ENCODE measurements at places on chromosomes 7 and 10.

DNA sequence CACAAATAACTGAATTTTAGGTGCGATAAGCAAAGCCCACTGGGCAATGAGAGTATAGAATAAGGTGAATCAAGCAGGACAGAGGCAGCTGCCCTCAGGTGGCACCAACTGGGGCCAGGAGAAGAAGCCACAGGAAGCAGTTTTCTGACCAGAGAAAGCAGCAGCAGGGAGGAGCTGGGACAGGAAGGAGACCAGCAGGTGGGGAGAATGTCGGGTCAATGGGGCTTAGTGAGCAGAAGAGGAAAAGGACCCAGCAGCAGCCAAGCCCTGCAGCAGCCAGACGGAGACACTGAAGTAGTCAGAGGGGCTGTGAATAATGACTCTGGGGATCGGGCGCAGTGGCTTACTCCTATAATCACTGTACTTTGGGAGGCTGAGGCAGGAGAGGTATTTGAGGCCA, 209.6 kb upstream of the SH2B2 start:
- DNase-seq, result no peak

DNA sequence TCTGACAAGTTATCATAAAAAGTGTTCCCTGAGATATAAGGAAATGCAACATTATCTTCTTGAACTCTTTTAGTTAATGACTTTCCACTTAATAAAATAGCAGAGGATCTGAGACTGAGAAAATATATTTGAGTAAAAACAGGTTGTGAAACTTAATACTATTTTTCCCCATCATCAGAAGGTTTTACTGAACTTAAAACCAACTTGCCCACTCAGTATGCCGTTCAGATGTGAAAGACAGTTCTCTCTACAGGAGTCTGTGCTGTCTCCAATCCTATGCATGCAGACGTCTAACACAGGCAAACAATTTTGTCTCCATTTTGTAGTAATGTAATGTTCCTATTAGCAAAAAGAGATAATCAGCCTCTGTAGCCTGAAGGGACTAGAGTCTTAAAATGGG, 38.2 kb upstream of the CYP2C18 start:
- no peak for DNase-seq

- no peak for DNase-seq
Measured at GRCh38 chr7:127940381-127941160, 90.7 kb downstream of the LRRC4 start.

DNA sequence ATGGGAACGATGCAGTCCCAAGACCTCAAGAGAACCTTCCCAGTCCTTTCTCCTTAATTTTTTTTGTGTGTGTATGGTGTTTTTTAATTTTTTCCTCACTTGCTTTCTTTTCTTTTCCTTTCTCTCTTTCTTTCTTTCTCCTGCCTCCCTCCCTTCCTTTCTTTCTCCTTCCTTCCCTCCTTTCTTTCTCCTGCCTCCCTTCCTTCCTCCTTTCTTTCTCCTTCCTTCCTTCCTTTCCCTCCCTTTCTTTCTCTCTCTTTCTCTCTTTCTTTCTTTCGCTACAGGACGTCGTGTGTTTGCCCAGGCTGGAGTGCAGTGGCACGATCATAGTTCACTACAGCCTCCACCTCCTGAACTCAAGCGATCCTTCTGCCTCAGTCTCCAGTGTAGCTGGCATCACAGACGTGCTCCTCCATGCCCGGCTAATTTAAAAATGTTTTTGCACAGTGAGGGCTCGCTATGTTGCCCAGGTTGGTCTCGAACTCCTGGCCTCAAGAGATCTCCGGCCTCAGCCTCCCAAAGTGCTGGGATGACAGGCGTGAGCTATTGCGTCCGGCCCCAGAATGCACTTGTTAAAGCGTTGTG, 709 bp upstream of the NIPSNAP2 start:
- DNase-seq, result no peak

DNA sequence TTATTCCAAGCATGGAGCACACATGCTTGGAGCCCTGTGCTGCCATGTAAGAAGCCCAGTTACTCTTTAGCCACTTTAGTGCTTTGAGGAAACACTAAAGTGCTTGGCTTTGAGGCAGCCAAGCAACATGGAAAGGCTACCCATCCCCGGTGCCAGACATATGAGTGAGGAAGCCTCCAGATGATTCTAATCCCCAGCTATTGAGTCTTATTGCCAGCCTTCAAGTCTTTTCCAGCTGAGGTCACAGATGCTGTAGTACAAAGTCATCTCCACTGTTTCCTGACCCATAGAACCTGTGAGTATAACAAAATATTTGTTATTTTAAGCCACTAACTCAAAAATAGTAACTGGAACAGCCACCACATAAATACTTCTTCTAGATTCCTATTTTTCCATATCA, 91.4 kb upstream of the CYP26C1 start:
- no peak for DNase-seq

- DNase-seq, result no peak
Measured at GRCh38 chr7:154911862-154912455, 91.0 kb downstream of the PAXIP1 start.

DNA sequence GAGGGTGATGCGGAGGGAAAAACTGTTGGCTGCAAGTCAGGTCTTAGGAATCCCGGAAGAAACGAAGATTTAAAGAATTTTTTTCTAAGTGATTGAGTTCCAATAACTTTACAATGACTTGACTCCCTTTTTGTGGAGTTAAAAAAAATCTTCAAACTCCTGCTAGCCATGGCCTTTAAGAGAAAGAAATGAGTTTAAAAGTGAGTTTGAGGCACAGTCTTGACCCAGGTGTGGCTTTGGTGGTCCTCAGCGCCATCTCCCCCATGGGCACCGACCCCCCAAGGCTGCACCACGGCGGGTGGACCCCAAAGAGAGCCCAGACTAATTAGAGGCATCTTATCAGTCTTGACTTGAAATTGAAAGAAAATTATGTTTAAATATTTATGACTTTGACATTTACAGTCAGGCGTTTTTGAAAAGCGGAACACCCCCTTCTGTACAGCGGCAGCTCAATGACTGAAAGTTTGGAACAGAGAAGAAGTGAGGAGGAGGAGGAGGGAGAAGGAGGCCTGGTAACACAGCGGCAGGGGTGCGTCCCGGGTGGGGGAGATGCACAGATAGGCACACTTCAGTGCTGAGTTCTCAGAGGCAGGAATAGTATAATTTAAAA, 349.6 kb downstream of the DNAJB6 start:
- DNase-seq, result no peak

GRCh38 chr7:101094791-101095375, 9.6 kb downstream of the TRIM56 start:
- DNase-seq, result no peak

- DNase-seq, result no peak
Measured at GRCh38 chr10:60952846-60953220, 8.8 kb upstream of the RHOBTB1 start.

- no peak for DNase-seq
Measured at GRCh38 chr10:92552310-92552709, 21.6 kb downstream of the IDE start.

GRCh38 chr10:5832946-5833345, 19.7 kb upstream of the GDI2 start:
- DNase-seq, result peak; percentile 94

- no peak for DNase-seq
Measured at GRCh38 chr7:30965372-30965771, 1.6 kb downstream of the GHRHR start.

- no peak for DNase-seq
Measured at GRCh38 chr7:122515404-122515803, 183.5 kb downstream of the RNF133 start.

GRCh38 chr10:88827671-88828070, 24.0 kb downstream of the ANKRD22 start:
- DNase-seq, result no peak

DNA sequence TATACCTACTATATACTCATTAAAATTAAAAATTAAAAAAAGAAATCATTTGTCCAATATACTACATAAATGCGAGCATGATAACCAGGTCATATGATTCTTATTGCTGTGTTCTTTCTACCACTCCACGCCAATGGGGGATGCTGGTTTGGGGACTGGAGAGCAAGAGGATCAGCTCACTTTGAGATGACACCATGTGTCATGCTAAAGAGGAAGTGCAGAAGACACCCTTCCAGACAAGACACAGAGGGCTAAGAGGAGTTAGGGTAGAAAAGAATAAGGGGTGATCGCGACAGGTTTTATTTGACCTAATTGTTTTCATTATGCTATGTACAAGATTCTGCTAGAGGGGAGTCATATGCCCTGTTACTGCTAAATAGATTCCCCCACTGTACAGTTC, 33.8 kb upstream of the MGAM2 start:
- no peak for DNase-seq

DNA sequence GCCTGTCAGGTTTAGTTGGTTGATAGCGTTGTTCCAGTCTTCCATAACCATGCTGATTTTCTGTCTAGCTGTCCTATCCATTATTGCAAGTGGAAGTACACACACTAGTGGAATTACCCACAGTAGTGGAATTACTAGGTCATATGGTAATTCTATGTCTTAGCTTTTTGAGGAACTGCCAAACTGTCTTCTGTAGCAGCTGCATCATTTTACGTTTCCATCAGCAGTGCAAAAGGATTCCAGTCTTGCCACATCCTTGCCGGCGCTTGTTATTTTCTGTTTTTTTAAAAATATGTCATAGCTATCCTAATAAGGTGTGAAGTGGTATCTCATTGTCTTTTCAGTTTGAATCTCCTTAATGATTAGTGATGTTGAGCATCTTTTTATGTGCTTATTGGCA, 17.2 kb upstream of the RHBDD2 start:
- no peak for DNase-seq

DNA sequence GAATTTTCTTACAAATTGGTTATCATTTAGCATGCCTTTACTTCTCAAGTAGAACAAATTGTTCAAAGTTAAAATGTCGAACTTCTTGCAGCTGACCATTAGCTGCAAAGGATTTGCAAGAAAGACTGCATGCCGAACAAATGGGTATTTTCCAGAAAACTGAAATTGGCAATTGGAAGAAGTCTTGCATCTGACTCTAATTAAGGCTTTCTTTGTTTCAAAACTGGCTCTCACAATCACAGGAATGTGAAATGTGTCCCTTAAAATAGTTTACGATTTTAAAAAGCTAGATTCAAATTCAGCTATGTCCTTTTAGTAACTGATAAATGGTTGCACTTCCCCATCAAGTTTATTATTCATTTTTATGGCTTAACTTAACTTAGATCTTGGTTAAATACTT, 207.9 kb downstream of the ARL4A start:
- no peak for DNase-seq

GRCh38 chr7:127678947-127679346, 27.0 kb downstream of the SND1 start:
- DNase-seq, result no peak

GRCh38 chr7:8938044-8938805, 504.8 kb downstream of the NXPH1 start:
- DNase-seq, result no peak

DNA sequence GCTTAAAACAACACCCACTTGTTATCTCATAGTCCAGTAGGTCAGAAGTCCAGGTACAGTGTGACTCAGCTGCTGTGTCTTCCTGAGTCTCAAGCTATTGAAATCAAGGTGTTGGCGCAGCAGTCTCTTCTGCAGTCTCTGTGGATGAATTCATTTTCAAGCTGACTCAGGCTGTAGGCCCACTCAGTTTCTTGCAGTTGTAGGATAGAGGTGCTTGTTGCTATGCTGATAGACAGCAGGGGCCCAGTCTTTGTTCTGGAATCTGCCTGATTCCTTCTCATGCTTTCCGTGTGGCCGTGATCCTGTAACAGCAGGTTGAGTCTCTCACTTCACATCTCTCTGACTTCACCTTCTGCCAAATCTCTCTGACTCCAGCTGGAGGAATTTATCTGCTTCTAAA, 400.4 kb upstream of the POM121L12 start:
- no peak for DNase-seq

DNA sequence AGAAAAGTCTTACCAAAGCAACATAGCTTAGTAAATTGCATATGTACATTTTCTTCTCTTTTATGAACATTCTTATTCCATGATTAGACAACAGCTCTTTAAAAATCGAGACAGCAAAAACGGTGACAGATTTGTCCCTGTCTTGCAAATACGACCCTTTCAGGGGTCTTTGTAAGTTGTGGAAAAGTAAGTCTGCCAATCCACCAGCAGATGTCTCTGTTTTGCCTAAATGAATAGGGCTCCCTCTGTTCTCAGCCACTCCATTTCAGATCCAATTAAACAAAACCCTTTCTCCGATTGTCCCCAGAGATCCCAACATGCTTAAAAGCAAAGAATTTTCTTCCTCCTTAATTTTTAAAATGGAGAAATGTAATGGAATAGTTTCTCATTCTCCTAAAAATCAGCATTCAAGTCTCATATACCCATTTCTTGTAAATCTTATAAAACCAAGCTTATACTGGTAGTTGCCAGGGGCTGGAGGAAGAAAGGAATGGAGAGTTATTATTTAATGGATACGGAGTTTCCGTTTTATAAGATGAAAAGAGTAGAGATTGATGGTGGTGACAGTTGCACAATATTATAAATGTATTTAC, 61.0 kb upstream of the NFE2L3 start:
- peak; percentile 78 for DNase-seq

- DNase-seq, result no peak
Measured at GRCh38 chr10:130656582-130657133, 520.5 kb downstream of the GLRX3 start.

DNA sequence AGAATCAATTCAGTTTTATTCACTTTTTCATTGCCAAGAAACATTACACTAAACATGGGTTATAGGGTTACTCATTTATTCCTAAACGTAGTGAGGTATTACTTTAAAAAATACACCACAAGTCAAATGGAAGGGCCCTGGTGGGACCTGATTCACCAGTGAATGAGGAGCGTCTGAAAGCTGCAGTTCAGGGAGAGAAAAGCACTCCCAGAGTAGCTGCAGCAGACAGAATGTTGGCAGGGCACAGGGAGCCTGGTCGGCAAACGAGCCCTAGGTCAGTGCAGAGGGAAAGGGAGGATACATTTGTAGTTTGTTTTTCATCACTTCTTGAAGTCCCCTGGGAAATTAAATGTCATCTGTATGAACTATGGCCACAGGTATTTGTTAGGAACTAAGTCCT, 361.7 kb upstream of the ETV1 start:
- DNase-seq, result no peak

GRCh38 chr10:96538683-96539082, 25.0 kb upstream of the TLL2 start:
- no peak for DNase-seq

DNA sequence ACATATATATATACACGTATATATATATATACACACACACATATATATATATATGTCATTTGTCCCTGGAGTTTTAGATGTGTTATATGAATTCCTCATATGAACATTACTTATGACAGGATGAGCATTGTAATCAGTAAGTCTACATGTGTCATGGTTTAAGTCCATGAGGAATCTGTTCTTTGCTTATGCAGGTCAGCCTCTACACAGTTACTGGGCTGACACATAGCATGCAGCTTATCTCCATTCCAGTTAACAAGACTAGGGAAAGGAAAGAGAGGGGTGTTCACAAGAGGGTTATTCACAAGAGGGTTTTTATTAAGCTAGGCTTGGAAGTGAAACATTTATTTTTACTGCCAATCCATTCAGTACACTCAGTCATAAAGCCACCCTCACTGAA, 226.7 kb downstream of the SNX13 start:
- no peak for DNase-seq

DNA sequence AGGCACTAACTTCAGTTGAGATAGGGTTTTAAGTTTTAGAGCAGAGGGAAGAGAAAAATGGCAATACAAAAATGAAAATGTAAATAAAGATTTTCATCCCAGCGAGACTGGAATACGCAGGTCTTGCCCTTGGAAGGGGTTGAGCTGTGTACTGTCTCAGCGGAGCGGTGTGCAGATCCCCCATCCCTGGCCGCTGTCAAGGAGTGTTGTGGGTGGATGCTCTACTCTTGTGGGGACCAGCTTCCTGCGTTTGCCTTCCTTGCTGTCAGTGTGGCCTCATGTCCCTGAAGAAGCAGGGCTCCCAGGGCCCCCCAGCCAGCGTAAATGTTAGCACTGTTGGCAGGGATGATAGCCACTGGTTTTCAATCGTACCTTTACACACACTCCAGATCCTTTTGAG, 249.7 kb upstream of the PITRM1 start:
- DNase-seq, result no peak
